Stimulated activated naive CD4-positive, alpha-beta T cell treated with Interleukin-2 at 50 U/mL for 16 hours (primary cell): ENCODE measurements at places on chromosomes 5 and 9.

- DNase-seq = no peak
Observed at GRCh38 chr9:19914044-19914443, 125.2 kb upstream of the SLC24A2 start.

- no peak for DNase-seq
Observed at GRCh38 chr5:149117970-149118369, 23.3 kb upstream of the ABLIM3 start.

- no peak for DNase-seq
Observed at GRCh38 chr9:134285215-134285845, 40.9 kb upstream of the RXRA start.

GRCh38 chr5:137296213-137296781 lies 202.8 kb downstream of the SPOCK1 start:
- DNase-seq = no peak

- DNase-seq = no peak
Observed at GRCh38 chr5:66518052-66518451, 78.1 kb upstream of the MAST4 start.

DNA sequence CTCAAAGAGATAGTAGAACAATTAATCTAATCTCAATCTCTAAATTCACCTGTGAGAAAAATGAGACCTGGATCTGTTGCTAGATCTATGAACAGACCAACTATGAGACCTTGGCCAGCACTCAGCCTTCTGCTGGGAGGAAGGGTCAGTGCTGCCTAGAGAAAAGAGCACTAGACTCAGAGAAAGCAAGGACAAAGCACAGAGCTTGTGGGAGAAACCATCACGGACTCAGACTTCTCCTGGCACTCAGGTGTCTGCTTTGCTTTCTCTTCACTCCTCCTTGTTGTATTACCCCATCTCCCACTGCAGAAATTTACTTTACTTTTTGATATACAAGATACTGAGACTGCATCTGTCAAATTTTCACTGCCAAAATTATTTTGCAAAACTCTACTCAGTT lies 890.0 kb upstream of the NUDT12 start:
- no peak for DNase-seq

- no peak for DNase-seq
Observed at GRCh38 chr9:122135529-122135859, 24.1 kb downstream of the NDUFA8 start.
